Stimulated activated CD8-positive, alpha-beta memory T cell treated with anti-CD3 and anti-CD28 coated beads, Interleukin-2, amount 100 ng/mL, for 48 hours (primary cell): ENCODE measurements at places on chromosomes 12 and 14.

GRCh38 chr14:77589099-77589498, 27.3 kb downstream of the SPTLC2 start:
- DNase-seq, result no peak

DNA sequence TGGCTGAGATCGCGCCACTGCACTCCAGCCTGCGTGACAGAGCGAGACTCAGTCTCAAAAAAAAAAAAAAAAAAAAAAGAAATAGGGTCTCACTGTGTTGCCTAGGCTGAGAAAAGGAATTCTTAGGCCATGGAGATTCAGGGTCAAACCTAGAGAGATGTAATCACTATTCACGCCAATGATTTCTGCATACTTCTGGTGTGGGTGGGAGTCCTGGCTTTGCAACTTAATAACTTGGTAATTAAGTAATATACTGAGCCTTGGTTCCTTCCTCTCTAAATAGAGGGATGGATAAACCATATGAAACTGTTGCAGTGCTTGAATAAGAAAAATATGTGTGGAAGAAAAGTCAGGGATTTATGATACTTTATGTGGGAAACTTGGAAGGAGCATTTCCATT, 2.7 kb downstream of the ZNF410 start:
- DNase-seq, result no peak

DNA sequence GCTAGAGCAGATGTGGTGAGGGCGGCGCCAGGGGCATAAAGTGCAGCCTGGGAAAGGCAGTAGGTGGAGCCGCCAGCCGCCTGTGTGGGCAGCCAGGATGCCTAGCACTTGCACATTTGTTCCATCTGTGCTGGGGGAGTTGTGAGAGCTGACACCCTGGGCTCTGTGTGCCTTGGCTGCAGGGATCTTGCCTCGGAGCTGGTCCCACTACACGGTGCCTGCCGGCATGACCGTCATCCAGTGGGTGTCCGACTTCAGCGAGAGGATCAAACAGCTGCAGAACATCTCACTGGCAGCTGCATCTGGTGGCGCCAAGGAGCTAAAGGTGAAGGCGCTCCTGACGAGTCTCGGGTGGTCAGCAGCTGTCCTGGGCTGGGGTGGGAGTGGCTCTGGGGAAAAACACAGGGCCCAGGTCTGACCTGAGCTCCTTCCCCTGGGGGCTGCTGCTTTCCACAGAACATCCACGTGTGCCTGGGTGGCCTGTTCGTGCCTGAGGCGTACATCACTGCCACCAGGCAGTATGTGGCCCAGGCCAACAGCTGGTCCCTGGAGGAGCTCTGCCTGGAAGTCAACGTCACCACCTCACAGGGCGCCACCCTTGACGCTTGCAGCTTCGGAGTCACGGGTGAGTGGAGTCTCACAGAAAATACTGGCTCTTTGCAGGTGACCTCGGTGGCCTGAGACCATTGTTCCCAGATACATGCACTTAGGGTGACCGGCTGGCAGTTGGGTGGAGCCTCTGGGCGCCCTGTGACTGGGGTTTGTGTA, 37.4 kb downstream of the HSP90AA1 start:
- DNase-seq, result no peak

DNA sequence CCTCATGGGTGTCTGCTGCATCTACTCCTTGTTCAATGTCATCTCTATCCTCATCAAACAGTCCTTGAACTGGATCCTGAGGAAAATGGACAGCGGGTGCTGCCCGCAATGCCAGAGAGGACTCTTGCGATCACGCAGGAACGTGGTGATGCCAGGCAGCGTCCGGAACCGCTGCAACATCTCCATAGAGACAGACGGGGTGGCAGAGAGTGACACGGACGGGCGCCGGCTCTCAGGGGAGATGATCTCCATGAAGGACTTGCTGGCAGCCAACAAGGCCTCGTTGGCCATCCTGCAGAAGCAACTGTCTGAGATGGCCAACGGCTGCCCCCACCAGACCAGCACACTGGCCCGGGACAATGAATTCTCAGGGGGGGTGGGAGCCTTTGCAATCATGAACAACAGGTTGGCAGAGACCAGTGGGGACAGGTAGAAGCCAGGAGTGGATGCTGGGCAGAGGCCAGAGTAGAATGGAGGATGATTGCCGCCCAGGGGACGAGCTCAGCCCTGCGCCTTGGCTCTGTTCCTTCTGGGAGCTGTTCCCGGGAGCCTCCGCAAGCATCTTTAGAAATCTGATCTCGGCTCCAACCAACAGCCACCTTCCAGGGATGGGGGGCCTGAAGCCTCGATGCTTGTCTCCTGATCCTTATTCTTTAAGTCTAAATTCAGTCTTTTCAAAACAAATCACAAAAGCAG, 71.6 kb upstream of the PSMC1 start:
- no peak for DNase-seq

GRCh38 chr14:46058964-46059563, 592.5 kb downstream of the RPL10L start:
- no peak for DNase-seq

GRCh38 chr12:122079532-122080081, 1.1 kb downstream of the MLXIP start:
- DNase-seq, result no peak

GRCh38 chr12:4894019-4894418, 15.7 kb upstream of the KCNA1 start:
- DNase-seq, result no peak

GRCh38 chr12:71243370-71243769, 85.6 kb upstream of the TSPAN8 start:
- no peak for DNase-seq

DNA sequence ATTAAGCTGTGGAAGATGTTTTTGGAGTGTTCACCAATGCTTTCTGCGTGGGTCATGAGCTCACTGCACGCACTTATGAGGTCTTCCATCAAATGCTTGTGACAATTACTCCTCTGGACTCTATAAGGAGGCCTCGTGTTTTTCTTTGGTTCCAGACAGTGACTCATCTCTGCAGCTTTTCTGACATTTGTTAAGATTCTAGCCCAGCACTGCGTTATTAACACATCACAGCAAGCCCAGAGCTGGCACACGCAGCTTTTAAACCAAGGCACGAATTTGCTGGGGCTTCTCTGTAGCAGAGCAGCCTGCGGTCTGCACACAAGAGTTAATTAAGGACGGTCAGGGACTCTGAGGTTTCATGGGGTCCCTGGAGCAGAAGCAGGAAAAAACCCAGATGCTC, 16.9 kb downstream of the MEG3 start:
- DNase-seq, result no peak

DNA sequence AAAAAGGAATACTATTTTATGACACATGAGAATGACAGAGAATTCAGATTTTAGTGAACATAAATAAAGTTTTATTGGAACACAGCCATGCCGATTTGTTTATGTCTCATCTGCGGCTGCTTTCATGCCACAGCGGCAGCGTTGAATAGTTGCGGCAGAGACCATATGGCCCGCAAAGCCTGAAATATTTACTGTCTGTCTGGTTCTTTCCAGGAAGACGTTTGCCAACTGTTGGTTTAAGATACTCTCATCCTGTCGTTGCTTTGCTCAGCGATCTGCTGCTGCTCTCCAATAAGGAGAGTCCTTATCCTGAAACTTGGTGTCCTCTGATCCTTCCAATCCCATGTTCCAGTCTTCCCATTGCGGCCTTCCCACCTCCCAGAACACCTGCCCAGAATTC, 89.9 kb downstream of the SLC24A4 start:
- DNase-seq, result no peak

GRCh38 chr14:55245657-55246268, 25.5 kb upstream of the FBXO34 start:
- no peak for DNase-seq

DNA sequence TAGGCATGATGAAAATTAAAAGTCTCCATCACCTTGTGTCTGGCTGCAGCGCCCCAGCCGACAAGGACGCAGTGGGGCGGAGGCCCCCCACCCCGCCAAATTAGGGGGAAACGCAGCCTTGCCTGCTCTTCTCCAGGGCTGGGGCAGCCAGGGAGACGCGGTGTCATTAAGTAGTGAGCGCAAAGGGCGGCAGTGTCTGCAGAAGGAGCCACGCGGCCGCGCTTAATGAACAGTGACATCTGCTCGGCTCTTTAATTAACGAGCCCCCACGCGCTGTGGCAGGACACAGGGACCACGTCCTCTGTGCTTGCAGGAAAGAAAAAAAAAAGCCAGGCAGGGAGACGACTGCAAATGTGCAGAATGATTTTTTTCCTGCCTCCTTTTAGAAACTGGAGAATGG, 93.4 kb upstream of the NCOR2 start:
- DNase-seq, result no peak

GRCh38 chr14:49056021-49056420, 530.2 kb downstream of the RPS29 start:
- DNase-seq, result no peak

DNA sequence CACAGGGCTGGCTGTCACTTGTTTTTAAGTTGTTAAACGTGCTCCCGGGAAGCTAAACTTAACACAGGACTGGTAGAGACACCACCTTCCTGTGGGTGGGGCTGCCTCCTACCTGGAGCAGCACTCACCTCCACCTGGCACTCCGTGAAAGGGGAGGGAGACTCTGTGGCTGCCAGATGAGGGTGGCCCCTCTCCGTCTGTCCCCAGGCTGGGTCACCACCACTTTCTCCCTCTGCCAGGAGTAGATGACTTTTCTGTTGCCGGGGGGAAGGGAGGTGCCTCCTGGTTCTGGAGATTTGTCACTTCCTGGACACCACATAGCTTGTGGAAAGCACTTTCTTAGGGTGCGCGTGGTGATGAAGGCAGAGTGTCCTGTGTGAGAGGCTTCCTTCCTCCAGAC, 81.3 kb downstream of the WDR20 start:
- DNase-seq, result no peak

- DNase-seq, result no peak
Measured at GRCh38 chr12:118982984-118983761, 1.8 kb downstream of the SRRM4 start.

GRCh38 chr14:37579274-37579673, 15.8 kb downstream of the FOXA1 start:
- DNase-seq, result no peak

DNA sequence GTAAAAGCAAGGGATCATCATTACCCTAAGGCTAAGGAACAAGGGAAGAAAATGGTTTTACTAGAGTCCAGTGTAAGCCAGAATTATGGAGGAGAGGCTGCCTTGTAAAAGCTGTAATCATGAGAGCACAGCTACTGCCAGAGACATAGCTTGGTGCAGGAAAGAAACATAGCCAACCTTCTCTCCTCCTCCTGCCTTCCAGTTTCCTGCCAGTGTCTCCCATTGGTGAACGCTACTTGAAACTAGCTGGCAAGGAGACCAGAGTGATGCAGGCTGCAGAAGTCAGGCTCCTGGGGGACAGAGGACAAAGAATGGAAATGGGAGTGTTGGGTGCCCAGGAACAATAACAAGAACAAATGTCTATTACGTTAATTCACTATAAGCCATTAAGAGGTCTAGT, 158.5 kb downstream of the NELL2 start:
- no peak for DNase-seq

- peak; percentile 50 for DNase-seq
Measured at GRCh38 chr14:93081876-93082570, 33.7 kb downstream of the ITPK1 start.

DNA sequence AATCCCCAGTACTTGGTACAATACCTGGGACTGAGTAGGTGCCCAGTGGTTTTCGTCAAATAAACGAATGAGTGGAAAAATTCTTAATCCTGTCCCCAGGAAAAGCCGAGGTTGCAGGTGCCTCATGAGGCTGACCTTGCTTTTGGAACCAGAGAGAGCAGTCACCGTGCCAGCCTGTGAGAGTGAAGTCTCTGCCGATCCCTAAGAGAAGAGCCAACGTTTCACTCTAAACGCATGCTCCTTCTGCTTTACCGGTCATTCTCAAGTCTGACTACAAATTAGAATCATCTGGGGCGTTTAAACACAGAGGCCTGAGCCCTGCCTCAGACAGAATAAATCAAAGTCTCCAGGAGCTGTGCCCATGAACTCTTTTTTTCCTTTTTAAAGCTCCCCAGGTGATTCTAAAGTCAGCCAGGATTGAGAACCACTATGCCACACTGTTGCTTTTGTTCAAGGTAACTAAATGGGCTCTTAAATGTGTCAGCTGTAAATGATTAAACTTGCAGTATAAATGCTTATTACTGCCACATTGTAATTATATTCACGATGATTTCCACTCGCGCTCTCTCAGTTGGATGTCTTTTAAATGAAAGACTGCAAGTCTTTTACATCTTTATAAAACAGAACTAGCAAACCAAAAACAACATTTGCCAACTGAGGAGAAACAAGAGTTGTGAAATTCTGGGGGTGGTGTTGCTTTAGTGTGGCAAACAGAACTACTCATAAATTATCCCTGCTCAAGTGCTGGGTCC, 26.9 kb downstream of the TCP11L2 start:
- no peak for DNase-seq

- no peak for DNase-seq
Measured at GRCh38 chr12:82596483-82596882, 90.2 kb upstream of the TMTC2 start.

DNA sequence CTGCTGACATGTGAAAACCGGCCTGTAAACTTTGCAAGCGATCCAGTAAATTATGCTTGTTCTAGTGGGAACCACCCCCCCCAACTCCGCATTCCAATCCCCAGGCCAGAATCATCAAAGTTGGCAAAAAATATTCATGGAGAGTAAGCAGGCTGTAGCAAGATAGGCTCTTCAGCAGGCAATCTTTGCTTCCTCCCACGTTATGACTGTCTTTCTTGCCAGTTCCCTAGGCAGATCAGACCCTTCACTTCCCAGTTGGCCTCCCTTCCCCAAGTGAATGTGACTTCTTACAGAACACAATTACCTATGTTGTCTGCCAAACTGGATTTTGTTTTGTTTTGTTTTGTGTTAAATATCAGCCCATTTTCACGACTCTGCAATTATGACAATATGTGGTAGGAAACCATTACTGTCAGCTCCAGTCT, 1.2 kb upstream of the PTGER2 start:
- DNase-seq, result no peak

DNA sequence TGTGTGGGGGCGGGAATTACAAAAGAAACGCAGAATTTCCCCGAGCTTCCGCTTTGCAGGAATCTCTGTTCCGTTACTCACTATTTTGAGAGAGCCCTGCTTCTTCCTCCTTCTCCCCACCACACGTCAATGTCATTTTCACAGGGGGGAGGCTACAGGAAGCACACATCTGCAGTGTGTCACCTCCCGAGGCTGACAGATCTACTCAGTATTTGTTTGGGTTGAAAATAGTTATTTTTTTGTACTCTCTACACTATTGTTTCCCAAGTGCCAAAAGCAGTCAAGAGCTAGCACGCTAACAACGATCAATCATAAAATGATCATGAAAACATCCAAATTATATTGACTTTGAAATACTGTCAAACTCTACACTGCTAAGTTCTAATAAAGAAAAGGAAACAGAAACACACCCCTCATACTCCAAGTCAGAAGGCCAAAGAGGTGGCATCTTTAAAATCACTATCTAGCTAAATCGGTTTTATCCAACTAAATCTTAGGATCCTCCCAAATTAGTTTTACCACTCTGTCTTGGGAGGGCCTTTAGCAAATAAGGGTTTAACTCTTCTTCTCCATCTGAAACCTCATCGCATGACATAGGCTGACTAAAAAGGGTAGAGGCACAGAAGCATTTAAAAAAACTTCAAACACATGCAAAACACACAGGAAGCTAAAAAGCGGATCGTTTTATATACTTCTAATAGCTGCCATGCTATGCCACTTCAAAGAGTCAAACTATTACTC, 51.8 kb downstream of the FOXN3 start:
- DNase-seq, result peak; percentile 22
